ENCODE measurements at places on chromosomes 11 and 22. TPM values are rescaled to one million over a fixed set of nuclear protein-coding genes. Genes with fewer than 3 reads are reported as not detected.

VSTM5 gene
- total RNA-seq: 0.71 TPM

- no peak for DNase-seq
Observed at GRCh38 chr11:110379261-110379660, 50.5 kb upstream of the FDX1 start.

DNA sequence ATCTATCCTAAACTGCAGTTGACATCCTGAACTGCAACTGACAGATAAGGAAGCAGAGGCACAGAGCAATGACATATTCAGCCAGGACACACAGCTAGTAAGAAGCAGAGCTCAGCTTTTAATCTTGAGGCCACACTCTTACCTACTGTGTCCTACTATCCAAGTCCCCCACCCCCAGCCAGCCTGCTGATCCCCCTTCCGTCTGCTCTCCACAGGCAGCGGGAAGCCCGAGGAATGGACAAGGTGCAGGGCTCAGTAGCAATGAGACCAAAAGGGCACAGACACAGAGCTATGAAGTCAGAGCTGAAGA lies 4.3 kb downstream of the POLR3H start:
- DNase-seq: no peak

DNA sequence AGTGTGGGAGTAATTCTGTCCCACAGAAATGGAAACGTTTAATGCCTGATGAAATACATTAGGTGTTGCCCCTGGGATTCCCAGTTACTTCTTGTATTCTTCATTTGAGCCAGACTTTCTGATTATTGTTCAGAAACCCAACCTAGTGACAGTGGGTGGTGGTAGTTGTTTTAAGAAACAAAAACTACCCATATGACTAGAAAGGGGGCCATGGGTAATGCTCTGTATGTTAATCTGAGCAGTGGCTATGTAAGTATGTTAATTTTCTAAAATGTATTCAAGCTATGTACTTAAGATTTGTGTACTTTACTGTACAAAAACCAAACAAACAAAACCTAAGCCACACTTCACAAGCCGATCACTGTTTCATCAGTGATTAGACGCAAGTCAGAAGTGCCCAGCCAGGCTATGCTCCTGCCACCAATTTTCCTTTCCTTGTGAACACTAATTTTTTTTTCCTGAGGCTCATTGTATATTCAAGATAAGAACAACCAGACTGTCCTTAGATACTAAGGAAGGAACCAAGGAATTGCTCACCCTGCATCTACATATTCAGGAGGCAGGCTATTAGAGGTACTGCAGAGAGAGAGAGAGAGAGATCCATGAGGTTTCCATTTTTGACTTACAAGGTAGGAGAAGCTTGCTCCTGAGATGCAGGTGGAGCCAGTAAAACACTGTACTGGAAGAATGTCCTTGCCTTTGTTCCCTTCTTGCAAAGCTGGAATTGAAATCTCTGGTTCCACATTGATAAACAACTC lies 122.7 kb downstream of the DBX1 start:
- no peak for DNase-seq

LRRC10B gene
- total RNA-seq: not detected

DNA sequence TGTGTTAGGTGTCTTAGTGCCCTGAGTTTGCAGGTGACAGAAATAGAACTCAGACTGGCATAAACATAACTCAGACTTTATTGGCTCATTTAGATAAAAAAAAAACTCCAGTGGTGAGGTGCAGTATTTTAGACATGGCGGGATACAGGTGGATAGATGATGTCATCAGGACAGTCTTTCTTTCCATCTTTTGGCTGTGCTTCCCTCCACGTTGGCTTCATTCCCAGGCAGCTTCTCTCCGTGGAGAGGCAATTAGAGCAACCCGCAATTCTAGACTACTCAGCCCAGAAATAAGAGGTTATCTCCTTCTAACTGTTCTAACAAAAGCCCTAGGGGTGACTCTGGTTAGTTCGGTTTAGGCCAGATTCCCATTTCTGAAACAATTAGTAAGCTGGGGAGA lies 40.5 kb downstream of the NCAM1 start:
- DNase-seq: no peak

DNA sequence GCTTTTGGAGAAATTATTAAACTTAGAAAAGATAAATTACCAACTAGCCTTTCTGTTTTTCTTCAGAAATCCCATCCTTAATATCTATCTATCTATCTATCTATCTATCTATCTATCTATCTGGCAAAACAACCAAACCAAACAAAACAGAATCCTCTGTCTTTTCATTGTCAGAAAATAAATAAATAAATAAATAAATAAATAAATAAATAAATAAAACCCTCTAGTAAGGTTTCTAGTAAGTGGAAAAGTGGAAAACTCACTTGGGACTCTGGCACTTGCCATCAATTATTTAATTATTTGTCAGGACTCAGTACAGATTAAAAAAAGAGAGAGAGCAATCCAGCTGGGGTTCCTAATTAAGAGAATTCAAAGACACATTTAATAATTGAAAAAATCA lies 556.2 kb upstream of the CHORDC1 start:
- no peak for DNase-seq

- no peak for DNase-seq
Observed at GRCh38 chr22:39177791-39178190, 25.3 kb upstream of the CBX7 start.

DNA sequence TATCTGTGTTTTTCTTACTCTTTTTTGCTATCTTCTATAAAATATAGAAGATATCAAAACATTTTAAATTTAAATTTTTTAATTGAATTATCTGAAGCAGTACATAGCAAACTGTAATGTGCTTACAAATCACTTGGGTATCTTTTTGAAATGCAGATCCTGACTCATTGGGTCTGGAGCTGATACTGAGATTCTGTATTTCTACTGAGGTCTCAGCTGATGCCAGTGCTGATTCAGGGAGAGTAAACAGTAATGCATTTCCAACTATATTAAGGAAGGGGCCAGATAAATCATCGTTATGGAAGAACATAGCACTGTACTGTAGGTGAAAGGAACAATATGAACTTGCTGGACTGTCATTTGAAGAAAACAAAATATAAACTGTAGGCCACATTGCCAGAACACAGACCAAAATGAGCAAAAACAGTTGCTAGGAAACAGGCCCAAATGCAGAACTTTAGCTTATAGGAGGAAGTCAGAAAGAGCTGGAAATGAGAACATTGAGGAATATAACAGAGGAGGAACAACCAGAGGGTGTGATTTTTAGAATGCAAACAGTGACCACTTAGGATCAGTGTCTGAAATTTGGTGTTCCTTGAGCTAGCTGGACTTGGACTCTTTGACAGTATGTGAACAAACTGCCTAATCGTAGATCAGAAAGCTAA lies 3.3 kb downstream of the ARL14EP start:
- no peak for DNase-seq

MFNG gene
- 22.1 TPM for total RNA-seq

DNA sequence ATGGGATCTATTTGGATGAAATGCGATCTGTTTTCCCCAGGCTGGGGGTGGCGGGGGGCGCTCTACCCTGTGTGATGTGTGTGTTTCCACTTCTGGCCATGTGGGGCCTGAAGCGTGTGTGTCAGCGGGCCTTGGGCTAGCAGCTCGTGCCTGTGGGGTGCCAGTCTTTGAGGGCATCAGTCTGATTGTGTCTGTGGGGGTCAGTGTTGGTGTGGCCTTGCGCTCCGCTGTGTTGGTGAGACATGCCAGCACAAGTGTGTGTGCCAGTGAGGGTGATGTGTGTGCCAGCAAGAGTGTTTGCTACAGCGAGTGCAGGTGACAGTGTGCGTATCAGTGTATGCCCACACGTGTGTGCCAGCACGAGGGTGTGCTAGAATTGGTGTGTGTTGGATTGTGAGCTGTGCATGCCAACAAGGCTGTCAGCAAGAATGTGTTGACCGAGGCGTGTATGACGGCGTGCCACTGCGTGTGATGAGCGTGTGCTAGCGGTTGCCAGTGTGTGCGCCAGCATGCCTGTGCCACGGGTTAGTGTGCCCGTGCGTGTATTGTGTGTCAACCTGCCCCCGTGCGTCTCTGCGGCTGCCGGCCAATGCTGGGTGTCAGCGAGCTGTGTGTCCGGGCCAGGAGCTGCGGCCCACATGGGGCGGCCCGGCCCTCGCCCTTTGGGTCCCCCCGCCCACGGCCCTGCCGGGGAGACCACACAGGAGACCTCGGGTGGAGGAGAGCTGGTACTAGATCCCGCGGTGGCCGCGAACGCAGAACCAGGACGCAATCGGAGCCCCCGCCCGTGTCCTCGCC lies 519 bp downstream of the ARRB1 start:
- DNase-seq: no peak

SMTNL1 gene
- not detected for total RNA-seq

- DNase-seq: no peak
Observed at GRCh38 chr11:880447-880846, 30.2 kb downstream of the CHID1 start.

DNA sequence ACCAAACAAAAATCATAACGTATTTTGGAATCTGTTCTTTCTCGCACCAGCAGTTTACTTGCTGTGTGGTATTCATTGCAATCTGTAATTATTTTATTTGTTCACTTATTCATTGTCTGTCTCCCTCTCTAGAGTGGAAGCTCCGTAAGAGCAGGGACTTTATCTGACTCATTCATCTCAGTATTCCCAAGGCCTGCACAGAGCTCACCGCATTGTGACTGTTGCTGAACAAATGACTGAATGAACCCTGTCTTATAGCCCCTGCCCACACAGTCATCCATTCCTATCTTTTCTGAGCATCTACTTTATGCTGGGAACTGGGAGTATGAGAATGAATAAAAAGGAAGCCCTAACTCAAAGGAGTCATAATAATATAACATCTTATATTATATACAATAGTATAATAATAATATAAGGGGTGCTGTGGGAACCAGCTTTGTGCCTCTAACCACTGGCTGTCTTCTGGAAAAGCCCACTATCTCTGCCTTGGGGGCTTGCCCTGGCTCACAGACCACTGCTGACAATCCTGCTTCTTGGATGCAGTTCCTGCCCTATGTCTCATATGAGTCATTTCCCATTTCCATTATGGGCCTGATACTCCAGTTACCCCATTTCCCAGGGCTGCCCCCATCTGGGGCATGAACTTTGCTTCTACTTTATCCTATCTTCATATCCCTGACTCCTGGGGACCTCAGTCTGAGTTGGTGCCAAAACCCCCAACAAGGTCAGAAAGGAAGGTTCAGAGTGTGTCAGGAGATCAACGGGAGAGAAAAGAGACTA lies 11.0 kb downstream of the XRRA1 start:
- no peak for DNase-seq

PKNOX2 gene
- not detected for total RNA-seq

- DNase-seq: no peak
Observed at GRCh38 chr11:19952116-19952605, 208.1 kb downstream of the DBX1 start.

- DNase-seq: no peak
Observed at GRCh38 chr11:11756718-11757117, 85.1 kb upstream of the USP47 start.

VPREB1 gene
- not detected for total RNA-seq

- DNase-seq: no peak
Observed at GRCh38 chr11:116461789-116462188, 311.0 kb downstream of the BUD13 start.

DNA sequence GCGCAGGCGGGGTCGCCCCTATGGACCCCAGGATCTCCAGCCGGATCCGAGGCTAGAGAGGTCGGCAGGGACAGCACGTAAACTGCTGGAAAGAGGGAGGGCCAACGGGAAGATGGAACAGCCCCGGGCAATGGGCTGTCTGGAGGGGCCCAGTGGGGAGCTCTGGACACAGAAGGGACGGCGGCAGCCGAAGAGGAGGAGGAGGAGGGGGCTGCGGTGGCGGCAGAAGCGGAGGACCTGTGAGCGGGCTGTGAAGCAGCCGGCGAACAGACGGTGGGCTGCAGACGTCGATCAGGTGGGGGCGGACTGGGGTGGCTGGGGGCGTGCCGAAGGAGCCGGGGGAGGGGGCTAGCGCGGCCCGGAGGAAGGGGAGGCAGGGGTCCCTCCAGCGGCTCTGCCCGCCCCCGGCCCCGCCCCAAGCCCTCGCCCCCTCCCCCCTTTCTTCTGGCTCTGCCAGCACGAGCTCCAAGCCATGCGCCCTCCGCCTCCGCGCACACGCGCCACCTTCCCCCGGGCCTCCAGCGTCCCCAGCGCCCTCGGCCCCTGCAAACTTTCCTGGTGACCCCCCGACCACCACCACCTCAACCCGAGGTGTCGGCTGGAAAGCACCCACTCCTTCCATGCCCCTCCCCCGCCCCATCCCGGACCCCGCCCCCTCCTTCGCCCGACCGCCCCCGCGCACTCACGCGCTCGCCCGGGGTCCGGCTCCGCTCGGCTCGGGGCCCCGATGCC lies 432 bp downstream of the TNKS1BP1 start:
- peak; percentile 39 for DNase-seq

AIP gene
- total RNA-seq: 48.4 TPM

DNA sequence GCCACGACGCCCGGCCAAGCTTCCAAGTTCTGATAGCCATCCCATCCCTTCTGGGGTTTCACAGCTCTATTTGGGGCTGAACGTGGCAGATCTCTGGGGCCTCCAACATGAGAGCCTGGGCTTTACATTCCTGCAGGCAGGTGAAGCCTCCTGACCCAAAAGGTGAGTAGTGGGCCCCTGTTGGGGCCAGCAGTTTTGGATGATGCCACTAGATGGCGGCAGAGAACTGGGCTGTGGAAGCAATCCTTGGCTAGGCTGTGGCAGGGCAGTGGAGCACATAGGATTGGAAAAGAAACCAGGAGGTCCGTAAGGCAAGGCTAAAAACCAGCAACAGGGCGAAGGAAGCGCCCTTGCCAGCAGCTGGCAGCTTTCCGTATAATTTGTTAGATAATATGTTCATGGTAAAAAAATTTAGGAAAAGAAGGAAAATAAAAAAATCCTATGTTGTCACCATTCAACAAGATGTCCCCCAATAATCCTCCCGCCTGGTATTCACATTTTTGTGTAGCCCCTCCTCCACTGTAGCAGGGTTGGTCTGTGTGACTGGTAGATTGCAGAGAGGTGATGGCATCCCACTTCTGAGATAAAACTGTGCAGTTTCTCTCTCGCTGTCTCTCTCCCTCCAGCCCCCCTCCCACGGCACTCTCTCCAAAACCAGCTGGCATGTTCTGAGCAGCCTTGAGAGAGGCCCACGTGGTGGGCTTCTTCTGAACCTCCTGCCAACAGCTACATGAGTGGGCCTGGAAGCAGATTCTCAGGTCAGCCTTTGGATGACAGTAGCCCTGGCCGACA lies 43.6 kb upstream of the OR4B1 start:
- peak; percentile 75 for DNase-seq

- DNase-seq: no peak
Observed at GRCh38 chr11:110522471-110522870, 92.7 kb downstream of the FDX1 start.

DNA sequence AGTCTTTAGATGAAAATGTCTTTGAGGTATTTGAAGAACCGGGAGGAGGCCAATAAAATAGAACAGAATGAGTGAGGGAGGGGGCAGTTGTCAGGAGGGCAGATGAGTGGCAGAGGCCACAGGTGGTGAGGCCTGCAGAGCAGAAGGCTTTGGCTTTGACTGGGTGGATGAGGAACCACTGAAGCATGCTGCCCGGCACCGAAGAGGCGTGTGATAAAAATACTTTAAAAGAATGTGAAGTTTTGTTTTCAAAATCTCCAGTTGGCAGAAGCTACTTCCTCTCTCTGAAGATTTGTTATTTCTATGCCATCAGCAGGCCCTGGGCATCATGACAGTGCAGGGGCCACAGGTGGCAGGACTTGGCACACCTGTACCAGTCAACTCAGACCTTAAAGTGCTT lies 6.3 kb downstream of the MS4A12 start:
- no peak for DNase-seq

APOL5 gene
- total RNA-seq: not detected

MEI1 gene
- 0.68 TPM for total RNA-seq

- DNase-seq: no peak
Observed at GRCh38 chr11:126181939-126182730, 29.3 kb downstream of the RPUSD4 start.

GRCh38 chr11:69406060-69406459 lies 75.4 kb upstream of the LINC01488 start:
- DNase-seq: no peak

SYCE3 gene
- not detected for total RNA-seq

Data from Calu3 (cell line).